Activated CD4-positive, alpha-beta T cell treated with anti-CD3 and anti-CD28 coated beads, Interleukin-2, Interleukin-6, amounts not matched to agents 100 ng/mL and 50 ng/mL, durations not matched to agents 16 hours and 8 hours (primary cell): ENCODE measurements at places on chromosomes 3 and 15.

DNA sequence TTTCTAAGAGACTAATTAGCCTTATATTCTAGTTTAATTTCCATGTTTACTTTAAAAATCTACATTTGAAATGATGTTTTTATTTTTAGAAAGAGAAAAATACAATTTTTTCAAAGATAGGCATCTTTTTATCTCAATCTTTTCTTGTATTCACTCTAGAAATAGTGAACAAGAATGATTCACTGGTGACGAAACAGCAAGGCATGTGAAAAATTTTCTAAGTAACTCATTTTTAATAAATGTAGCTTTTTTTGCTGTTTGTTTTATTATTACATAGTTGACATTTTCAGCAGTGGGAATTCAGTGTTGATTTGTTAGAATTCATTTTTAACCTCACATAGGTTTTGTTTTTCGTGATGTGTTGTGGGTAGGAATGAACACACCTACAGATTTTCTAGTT lies 1226.4 kb downstream of the NSUN3 start:
- DNase-seq, result no peak

- DNase-seq, result no peak
Observed at GRCh38 chr3:125349556-125350165, 25.5 kb downstream of the ZNF148 start.

GRCh38 chr3:134860141-134860540 lies 65.1 kb downstream of the EPHB1 start:
- no peak for DNase-seq

- DNase-seq, result no peak
Observed at GRCh38 chr15:93289941-93290617, 201.1 kb upstream of the RGMA start.

DNA sequence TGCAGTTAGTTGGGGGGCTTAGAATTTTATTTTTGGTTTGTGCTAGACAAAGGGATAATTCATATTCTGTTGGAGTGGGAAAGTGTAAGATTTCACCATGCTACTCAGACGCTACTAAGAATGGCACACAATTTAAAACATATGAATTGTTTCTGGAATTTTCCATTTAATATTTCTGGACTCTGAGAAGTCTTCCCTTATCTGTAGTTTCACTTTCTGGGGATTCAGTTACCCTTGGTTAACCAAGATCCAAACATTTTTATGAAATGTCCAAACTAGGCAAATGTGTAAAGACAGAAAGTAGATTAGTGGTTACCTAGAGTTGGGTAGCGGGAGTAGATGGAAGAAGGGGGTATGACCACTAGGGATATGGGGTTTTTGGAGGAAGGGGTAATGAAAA lies 53.1 kb downstream of the TCF12 start:
- DNase-seq, result no peak

- DNase-seq, result no peak
Observed at GRCh38 chr15:69661446-69661845, 208.8 kb downstream of the RPLP1 start.

DNA sequence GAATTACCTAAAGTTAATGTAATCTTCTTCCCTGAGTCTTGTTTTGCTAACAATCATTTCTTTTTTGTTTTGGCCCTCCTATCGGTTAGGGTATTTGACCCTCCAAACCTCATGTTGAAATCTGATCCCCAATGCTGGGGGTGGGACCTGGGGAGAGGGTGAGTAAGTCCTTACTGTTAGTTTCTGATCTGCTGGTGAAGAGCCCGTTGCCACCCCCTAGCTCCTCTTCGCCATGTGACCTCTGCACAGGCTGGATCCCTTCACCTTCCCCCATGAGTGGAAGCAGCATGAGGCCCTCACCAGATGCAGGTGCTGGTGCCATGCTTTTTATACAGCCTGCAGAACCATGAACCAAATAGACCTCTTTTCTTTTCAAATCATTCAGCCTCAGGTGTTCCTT lies 62.8 kb upstream of the ADCY5 start:
- DNase-seq, result no peak

DNA sequence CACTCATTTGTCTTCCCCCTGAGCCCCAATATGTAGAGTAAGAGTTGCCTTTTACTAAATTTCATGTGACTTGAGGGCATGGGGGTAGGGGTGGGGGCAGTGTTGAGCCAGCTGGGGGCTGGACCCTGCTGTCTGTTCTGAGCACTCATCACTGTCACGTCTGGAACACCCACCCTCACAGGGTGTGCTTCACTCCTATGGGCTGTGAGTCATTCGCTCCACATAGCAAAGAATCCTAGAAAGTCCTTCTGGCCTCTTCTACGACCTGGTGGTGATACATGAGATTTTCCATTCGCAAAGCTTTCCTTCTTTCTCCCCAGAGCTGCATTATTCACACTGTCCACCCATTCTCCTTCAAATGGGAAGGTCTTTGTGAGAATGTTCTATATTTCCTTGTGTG lies 43.6 kb upstream of the MGLL start:
- no peak for DNase-seq

DNA sequence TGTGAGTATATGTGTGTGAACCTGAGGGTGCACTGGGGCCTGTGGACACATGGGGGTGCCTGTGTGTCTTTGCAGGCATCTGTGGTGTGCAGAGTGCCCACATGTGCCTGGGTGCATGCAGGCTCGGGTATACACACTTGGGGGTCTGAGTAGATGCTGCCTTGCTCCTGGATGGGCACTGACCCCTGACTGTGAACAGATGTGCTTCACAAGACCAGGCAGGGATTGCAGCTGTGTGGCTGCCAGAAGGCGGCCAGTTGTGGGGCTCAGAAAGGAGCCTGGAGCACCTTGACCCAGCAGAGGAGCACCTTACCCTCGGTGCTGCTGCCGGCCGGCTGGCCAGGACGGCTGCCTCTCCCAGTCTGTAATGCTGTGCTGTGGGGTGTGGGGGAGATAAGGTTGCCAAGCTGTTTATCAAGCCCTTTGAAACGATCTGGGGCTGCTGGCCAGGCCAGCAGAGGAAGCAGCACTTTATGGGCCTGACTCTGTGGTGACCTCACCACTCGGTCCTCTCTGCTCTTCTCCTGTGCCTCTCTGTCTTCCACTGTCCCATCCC lies 55.5 kb upstream of the MRPS22 start:
- DNase-seq, result no peak

DNA sequence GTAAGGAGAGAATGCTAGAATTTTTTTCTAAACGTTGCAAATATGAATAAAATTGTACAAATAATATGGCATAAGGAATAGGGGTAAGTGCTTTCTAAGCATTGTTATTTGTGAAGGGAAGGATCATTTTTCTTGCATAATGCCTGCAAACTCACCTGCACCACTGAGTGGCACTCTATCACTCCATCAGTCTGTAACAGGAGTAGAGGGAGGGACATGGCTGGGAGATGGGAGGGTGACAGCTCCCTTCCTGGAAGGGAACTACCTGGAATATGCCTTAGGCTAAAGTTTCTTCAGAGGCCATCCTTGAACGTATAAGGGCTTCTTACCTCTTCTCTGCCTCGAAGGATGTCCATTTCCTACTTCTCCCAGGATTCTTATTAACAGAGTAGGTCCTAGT lies 3.0 kb downstream of the NAALADL2 start:
- DNase-seq, result no peak

GRCh38 chr15:32723171-32723948 lies 5.6 kb downstream of the GREM1 start:
- DNase-seq, result peak; percentile 64
